ENCODE measurements at places on chromosomes 7 and 10.

GRCh38 chr10:112700215-112700671 lies 249.8 kb upstream of the TCF7L2 start:
- no peak for DNase-seq

- no peak for DNase-seq
Observed at GRCh38 chr7:132250480-132251326, 325.6 kb downstream of the PLXNA4 start.

DNA sequence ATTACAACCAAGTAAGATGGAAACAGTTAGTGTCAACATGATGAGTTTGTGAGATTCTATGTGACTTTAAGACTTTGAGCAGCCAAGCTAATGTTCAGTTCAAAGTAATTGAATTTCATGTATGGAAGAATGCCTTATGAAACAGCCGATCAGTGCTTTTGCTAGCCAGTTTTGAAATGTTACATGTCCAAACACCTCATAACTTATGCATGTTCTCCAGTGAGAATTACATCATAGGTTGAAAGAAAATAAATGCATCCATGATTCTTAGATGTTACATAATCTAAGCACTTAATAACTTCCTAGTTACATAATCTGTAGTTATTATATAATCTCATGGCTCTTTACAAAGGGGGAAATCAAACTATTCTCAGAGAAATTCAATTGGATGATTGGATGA lies 211.3 kb downstream of the BICC1 start:
- peak; percentile 41 for DNase-seq

GRCh38 chr10:43201545-43202131 lies 63.4 kb downstream of the CSGALNACT2 start:
- no peak for DNase-seq

DNA sequence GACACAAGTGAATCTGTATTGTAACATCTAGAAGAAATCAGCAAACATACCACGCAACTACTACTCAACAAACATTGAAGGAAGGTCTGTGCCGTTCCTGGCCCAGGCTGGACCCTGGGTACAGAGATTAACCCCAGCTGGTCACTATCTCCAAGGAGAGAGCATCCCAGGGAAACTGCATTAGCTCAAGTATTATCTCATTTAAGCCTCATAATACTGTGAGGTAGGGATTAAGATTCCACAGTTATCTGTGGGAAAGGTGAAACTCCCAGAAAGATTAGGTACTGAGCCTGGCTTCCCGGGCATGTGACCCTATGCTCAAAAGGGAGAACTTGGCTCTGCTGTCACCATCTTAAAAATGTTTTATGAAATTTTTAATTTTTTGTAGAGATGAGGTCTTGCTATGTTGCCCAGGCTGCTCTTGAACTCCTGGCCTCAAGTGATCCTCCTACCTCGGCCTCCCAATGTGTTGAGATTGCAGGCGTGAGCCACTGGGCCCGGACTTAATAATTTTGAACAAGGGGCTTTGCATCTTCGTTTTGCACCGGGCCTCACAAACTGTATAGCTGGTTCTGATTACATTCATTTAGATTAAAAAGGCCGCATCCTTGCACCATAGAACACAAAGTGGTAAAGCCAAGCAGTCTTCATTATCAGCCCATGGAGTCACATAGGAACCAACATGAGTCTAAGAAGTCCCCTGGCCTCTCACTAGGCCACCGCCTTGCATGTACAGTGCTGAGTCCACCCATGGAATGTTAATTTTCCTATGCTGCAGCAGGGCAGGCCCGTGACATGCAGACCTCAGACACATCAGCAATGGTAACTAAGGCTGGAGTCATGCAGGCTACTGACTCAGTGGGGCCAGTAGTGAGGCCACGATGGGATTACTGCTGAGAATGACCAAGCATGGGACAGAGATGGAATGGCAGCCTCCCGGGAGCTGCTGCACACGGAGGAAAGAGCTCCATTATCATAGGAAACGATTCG lies 5.5 kb upstream of the CTBP2 start:
- no peak for DNase-seq

DNA sequence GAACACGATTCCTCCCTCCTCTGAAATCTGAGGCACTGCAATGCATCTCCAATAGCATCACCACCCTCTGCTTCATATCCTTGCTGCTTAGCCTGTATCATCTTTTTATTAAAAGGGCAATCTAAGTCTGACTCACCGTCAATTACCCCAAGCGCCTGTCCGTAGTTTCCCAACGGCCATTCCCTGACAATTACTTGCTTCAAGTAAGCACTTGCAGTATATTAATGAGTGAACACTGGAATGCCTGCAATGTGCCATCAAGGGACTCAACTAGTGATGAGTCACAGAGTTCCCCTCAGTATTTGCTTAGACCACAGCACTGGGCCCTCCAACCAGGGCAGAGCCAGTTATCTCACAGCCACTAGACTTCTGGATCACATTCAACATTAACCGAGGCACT lies 19.5 kb upstream of the PPP1R3C start:
- DNase-seq: peak; percentile 98

GRCh38 chr10:44416936-44417335 lies 32.0 kb upstream of the CXCL12 start:
- no peak for DNase-seq

DNA sequence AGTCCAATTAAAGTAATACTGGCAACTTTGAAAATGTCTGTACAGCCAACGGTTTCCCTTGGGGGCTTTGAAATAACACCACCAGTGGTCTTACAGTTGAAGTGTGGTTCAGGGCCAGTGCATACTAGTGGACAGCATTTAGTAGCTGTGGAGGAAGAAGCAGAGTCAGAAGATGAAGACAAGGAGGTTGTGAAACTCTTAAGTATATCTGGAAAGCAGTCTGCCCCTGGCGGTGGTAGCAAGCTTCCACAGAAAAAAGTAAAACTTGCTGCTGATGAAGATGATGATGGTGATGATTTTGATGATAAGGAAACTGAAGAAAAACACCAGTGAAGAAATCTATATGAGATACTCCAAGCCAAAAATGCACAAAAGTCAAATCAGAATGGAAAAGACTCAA lies 72.2 kb downstream of the ZNF783 start:
- DNase-seq: no peak

GRCh38 chr10:70981936-70982335 lies 93.6 kb upstream of the PCBD1 start:
- no peak for DNase-seq

Measured in fibroblast of skin of right biceps (primary cell).